ENCODE measurements at places on chromosomes 3 and 15.

- DNase-seq: no peak
These were observed 103.6 kb upstream of the TBL1XR1 start for GRCh38 chr3:177300842-177301241.

DNA sequence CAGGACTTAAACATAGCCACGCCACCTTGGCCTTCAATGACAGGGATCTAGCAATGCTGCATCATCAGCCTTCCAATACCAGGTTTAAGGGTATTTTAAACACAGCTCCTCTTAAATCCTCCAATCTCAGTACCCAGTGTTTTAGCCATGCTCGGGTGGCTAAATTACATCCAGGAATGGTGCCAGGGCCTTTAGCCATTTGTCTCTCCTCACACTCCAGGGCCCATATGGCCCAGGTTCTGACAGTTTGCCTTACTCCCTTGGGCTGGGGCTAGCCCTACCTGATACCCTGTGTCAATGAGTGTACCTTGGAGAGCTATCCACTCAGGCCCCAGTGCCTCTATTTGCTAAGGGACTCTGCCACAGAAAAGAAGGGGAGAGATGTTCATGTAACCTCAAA is 29.4 kb downstream of the ZNF589 start:
- DNase-seq: no peak

DNA sequence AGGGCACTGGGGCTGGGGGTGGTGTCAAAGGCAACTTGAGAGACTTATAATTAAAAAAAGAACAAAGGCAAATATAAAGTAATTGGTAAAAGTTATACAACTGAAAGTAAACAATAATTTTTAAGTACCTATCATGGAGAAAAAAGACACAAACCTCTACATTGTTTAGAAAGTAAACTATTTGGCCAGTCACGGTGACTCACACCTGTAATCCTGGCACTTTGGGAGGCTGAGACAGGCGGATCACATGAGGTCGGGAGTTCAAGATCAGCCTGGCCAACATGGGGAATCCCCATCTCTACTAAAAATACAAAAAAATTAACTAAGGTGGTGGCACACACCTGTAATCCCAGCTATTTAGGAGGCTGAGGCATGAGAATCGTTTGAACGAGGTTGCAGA is 25.8 kb downstream of the RPSA start:
- no peak for DNase-seq

GRCh38 chr15:57732526-57733331 is 26.2 kb downstream of the POLR2M start:
- DNase-seq: peak; percentile 62

DNA sequence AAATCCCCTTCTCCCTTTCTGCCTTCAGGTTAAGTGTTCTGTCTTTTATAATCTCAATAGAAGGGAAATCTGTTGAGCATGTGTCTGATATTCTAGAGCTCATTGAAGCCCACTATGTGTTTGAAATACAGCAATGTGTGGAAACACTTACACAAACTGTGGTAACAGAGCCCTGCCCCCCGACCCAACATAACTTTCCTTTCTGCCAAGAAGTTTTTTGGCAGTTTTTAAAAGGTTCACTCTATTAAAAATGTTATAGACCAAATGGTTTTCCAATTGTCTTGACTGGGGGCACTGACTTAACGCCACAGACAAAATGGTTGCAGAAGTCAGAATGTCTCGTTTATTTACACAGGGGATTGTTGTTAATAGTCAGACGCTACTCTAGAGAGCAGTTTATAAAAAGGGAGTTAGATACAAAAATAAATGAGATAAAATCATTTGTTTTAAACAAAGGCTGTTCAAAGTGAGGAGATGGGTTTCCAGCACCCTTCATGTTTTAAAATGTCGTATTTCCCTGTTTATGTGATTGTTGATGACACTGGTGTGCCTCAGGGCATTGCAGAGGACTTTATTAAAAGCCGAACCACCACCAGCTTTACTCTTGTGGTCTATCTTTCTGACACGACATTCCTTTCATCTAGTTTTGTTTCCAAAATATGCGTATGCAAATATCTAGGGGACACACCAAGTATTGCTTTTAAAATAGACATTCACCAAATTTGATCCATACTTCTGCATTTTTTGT is 26.7 kb upstream of the GREM1 start:
- no peak for DNase-seq

- peak; percentile 89 for DNase-seq
These were observed at the start of gene EIF4E3 for GRCh38 chr3:71725271-71725991. Gene EIF4E3 (minus strand): TSS chr3:71725402. CDS start chr3:71725367, 35 bp downstream.

DNA sequence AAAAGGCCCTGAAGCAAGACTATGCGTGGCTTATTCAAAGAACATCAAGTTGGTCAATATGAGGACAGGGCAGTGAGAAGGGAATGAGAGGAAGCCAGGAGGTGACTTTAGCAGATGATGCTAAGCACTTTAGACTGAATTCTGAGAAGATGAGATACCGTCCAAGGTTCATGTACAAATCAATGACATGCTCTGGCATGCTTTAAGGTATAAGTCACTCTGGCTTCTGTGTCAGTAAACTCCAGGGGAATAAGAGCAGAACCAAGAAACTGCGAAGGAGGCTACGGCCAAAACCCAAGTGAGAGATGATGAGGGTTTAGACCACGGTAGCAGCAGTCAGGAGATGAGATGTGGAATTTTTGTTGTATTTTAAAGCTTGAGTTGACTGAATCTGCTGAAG is 8.9 kb upstream of the CCDC50 start:
- DNase-seq: no peak

GRCh38 chr3:11206316-11206715 is 52.0 kb downstream of the HRH1 start:
- no peak for DNase-seq

GRCh38 chr3:107683447-107683846 is 160.7 kb downstream of the BBX start:
- DNase-seq: no peak

GRCh38 chr3:189123595-189124387 is 48.0 kb upstream of the TPRG1 start:
- no peak for DNase-seq

GRCh38 chr3:25683882-25684281 is 19.2 kb upstream of the TOP2B start:
- no peak for DNase-seq

DNA sequence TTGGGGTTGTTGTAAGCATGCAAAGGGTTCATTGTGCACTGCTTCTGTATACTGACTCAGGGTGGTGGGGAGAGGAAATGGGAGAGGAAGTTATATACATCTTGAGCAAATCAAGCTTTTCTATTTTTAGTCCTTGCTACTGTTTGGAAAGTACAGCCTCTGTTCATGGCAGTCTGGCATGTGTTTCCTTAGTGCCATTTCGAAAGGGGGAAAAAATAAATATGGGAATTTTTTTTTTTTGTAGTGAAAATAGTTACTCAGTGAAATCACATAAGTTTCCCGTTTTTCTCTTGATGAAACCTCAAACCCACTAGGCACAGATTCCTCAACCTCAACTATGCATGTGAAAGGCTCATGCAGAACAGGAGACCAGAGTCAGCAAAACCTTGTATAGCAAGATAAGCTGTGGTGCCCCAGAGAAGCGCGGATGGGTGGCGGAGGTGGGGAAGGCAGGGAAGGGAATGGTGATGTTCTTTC is 353.3 kb downstream of the LPP start:
- peak; percentile 24 for DNase-seq

- DNase-seq: no peak
These were observed 29.6 kb upstream of the CSTA start for GRCh38 chr3:122295266-122296062.

GRCh38 chr3:165339753-165340152 is 143.6 kb upstream of the SLITRK3 start:
- peak; percentile 8 for DNase-seq

DNA sequence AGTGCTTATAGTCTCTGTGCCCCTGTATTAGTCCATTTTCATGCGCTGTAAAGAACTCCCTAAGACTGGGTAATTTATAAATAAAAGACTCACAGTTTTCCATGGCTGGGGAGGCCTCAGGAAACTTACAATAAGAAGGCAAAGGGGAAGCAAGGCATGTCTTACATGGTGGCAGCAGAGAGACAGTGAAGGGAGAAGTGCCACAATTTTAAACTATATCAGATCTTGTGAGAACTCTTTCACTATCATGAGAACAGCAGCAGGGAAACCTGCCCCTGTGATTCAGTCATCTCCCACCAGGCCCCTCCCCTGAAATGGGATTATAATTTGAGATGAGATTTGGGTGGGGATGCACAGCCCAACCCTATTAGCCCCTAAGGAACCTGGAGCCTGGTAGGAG is 243.2 kb downstream of the EDEM1 start:
- DNase-seq: no peak

DNA sequence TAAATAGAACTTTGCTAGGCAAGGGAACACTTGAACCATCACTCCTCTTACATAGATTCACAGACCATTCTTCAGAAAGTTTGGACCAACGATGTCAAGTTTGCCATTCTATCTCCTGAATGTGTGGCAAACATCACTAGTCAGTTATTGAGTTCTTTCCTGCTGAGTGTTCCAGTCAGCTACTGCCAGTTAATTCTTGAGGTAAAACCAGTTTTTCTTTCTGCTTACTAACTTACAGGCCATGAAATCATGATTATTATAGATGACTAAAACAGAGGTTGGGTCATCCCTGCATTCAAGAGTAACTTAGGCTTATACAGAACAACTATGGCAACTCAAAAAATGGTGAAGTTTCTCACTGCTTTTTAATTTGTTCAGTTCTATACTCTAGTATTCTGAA is 88.2 kb downstream of the AP4E1 start:
- DNase-seq: no peak

DNA sequence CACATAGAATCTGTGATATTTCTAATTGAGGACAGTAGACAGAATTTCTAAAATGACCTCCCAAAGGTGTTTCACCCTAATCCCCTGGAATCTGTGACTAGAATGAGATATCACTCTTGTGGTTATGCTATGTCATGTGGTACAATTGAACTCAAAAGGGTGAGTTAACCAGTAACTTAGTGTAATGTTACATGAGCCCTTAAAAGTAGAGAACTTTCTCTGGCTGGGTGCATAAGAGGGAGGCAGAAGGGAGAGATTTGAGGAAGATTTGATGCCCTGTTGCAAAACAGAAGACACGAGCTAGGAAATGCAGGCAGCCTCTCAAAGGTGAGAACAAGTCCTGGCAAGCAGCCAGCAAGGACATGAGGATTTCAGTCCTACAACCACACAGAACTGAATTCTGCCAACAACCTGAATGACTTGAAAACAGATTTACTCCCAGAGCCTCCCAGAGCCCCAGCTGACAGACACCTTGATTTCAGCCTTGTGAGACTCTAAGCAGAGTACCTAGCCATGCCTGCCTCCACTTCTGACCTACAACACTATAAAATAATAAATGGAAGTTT is 160.3 kb downstream of the MTHFS start:
- no peak for DNase-seq

DNA sequence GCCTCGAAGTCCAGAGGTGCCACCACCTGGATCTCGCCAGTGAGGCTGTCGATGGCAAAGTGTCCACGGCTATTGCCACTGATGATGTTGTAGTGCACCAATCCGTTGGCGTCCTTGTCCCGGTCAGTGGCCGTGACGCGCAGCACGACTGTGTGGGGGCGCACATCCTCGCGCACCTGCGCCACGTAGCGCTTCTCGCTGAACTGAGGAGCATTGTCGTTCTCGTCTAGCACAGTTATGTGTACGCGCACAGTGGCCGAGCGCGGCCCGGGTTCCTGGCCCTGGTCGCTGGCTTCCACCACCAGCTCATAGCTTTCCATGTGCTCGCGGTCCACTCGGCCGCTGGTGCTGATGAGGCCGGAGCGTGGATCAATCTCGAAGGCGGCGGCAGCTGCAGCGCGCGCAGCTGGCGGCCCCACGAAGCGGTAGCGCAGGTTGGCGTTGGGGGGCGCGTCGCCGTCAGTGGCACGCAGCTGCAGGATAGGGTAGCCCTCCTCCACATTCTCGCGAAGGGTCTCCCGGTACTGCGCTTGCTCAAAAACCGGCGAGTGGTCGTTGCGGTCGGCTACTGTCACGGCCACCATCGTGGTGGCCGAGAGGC is 1.8 kb downstream of the CELSR3 start:
- DNase-seq: no peak
